Ascending aorta (tissue), 2 donors: ENCODE measurements at places on chromosomes 4 and X. TPM values are rescaled to one million over a fixed set of nuclear protein-coding genes. Genes with fewer than 3 reads are reported as not detected.

The RLIM gene
- 11.9 TPM for total RNA-seq

- DNase-seq, result no peak
- H3K27me3 ChIP-seq, result no peaks in the 10 kb centered on the region
- no peaks in the 10 kb centered on the region for H3K4me1 ChIP-seq
- H3K27ac ChIP-seq, result no peak within 1 kb of the TSS
- H3K4me3 ChIP-seq, result no peak within 1 kb of the TSS
These were observed at the start of gene IL2RG for GRCh38 chrX:71111141-71111843. Gene IL2RG (minus strand): TSS chrX:71111577. CDS start chrX:71111539, 38 bp downstream.

DNA sequence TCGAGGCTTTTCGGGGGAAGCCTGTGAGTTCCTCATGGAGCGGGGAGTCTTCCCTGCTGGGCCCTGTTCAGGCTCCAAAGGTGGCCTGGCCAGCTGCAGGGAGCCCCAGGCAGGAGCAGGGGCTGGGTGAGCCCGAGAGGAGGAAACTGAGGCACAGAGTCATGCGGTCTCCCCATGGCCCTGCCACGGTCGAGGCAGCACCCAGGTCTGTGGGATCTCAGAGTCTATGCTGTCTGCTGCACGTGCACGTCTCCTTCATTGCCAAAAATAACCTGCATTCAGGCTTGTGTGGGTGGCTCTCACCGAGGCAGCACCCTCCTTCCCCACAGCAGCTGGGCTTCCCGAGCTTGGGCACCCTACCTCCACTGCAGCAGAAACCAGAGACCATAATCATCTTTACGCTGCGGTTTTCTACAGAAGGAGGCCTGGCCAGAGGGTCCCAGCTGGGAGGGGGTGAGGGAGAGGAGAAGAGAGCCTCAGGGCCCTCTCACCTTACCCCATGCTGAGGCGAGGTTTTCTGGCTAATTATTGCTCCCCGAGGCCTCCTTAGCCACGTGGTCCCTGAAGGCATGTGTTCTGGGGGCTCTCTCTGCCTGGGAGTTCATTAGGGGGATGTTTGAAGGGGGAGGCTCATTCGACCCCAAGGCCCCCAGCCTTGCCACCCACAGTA lies 64.3 kb downstream of the CPZ start:
- no peaks in the 10 kb centered on the region for H3K4me1 ChIP-seq
- H3K27ac ChIP-seq, result no peak overlapping the region
- H3K36me3 ChIP-seq, result no peaks in the 10 kb centered on the region
- H3K4me3 ChIP-seq, result no peak overlapping the region
- no peaks in the 10 kb centered on the region for H3K27me3 ChIP-seq
- DNase-seq, result no peak

DNA sequence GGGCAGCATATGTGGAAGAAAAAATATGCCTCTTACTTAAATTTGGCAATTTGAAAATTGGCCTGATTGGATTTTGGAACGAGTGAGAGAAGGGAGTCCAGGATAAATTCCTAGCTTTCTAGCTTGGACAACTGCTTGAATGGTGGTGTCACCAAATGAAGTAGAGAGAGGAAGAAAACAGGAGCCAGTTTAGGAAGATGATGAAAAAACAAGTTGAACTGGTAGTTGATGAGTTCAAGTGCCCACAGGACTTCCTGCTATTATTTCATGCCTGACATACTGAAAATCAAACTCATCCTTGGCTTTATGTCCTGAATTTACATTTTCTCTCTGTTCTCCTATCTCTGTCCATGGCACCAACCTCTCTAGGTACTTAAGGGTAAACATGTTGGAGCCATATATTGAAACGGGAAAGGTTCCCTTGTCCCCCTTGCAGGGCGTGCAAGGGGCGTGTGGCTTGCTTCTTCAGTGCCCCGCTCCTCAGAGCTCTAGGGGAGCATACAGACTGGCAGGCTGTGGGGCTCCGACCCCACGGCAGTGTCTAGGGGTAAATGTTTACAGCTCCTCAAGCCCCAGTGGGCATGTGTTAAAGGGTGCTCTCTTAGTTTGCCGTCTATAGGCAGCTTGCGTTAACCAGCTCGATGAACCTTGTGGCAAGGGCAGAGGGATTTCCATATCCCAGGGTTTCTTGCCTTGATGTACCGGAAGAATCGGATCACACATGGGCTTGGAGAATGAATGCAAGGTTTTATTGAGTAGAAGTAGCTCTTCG lies 250.7 kb upstream of the PGRMC2 start:
- no peaks in the 10 kb centered on the region for H3K36me3 ChIP-seq
- H3K27me3 ChIP-seq, result no peaks in the 10 kb centered on the region
- no peak for DNase-seq
- H3K4me3 ChIP-seq, result no peak overlapping the region
- no peak overlapping the region for H3K27ac ChIP-seq

- H3K27ac ChIP-seq, result no peak overlapping the region
- no peak overlapping the region for H3K4me3 ChIP-seq
- H3K4me1 ChIP-seq, result no peaks in the 10 kb centered on the region
- DNase-seq, result no peak
These were observed 220.0 kb downstream of the NWD2 start for GRCh38 chr4:37464373-37465128.

The ART3 gene
- total RNA-seq, result not detected
